CD8-positive, alpha-beta T cell (primary cell): ENCODE measurements at places on chromosomes 3 and 15.

DNA sequence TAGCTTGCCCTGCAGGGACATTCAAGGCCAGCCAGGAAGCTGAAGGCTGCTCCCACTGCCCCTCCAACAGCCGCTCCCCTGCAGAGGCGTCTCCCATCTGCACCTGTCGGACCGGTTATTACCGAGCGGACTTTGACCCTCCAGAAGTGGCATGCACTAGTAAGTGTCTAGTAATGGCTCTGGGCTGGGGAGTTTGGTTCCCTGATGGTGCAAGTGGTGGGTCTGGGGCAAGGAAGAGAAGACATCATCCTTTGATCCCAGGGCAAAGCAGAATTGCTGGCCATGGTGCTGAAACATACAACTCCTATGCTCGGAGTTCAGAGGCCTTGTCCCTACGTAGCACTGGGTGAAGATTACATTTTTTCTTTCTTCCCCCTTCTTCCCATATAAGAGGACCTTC, 311.4 kb downstream of the EPHB1 start:
- no peak for DNase-seq

DNA sequence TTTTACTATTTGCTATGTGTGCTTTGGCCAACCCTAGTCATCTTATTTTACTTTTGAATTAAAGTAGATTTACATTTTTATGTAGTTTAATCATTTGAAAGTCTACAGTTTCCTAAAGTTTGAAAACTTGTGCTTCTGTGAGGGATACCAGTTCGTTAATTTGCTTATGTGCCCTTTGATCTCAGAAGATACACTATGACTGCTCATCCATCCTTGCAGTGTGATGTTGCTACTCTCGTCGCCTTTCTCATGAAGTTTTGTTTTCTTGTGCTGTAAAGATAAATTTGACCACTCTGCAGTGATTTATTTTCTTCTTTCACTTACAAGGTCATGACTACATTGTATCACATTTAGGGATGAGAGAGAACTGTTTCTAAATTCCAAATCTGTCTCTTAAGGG, 16.3 kb downstream of the SNRPN start:
- no peak for DNase-seq

DNA sequence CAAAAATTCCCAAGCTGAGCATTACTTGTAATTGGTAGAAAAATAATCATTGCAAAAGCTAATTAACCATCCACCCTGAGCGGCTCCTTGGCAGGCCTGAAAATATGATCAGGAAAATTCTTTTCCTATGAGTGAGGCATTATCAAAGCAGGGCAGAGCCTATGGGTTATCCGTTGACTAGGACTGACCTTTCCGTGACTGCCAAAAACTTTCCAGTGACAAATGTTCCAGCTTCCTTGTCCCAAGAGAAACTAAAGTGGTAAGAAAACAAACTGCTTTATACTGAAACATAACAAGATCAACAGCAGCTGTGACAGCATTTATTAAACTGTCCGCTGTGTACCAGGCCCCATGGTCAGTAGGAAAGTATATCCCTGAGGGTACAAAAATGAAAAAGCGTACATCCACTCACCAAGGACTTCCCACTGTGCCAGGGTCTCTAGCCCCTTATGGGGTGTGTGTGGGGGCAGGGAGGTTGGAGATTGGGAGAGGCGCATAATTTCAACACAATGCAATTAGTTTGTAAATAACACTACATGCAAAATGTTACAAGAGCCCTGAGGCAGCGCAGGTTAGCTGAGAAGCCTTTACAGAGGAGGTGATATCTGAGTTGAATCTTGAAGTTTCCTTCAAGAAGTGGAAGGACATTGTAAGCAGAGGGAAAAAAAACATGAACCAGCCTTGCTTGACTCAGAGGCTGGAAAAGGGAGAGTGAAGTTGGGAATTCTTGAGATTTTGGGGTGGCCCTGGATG, 8.5 kb downstream of the LIPC start:
- DNase-seq = no peak

GRCh38 chr3:101724329-101725193, at the start of gene CEP97:
TSS of gene CEP97 (plus strand) at chr3:101724614. CDS start at chr3:101724677, 63 bp downstream.
- peak; percentile 77 for DNase-seq

DNA sequence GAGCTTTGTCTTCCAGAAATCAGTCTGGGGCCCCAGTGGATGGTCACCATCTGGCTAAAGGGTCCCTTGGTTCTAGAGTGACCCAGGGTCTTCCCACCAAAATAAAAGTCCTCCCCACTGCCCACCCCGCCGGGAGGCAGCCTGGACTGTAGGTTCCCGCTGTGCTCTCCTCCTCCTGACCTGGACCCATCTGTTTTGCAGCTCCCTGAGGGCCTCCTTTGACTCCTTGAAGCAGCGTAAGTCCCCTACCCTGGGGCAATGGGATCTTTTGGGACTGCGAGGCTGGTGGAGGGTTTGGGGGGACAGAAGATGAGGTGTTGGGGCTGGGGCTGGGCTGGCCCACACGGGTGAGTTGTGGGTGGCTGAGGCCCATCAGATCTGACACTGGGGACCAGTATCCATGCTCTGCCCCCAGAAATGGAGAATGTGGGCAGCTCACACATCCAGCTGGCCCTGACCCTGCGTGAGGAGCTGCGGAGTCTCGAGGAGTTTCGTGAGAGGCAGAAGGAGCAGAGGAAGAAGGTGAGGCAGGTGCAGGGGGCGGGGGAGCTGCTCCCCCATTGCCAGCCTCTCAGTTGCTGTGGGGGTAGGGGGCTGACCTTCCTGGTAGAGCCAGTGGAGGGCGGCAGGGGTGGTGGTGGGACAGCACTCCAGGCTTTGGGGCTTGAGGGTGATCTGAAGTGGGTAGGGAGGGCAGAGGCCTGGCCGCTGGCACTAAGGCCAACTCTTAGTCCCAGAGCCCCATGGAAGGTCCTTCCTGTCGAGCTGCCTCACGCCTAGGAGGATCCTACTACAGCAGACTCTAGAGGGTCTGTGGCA, 30.4 kb downstream of the PSTPIP1 start:
- no peak for DNase-seq

GRCh38 chr3:69368129-69368741, 17.7 kb downstream of the FRMD4B start:
- DNase-seq = peak; percentile 38

GRCh38 chr15:70160267-70160666, 62.5 kb upstream of the TLE3 start:
- DNase-seq = no peak

- no peak for DNase-seq
These were observed 34.9 kb downstream of the PRKCI start for GRCh38 chr3:170257145-170257544.

DNA sequence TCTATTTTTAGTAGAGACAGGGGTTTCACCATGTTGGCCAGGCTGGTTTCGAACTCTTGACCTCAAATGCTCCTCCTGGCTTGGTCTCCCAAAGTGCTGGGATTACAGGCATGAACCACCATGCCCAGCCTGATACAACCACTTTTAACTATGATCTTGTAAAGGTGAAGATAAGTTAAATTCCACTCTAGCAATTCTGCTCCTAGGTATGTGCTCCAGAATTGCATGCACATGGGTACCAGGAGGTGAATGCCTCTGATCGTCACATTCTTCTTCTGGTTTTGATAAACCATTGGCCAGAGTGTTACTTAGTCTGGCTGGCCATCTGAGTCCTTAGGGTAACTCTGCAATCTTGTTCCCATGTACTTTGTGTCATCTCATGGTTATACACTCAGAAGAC, 22.3 kb downstream of the CSPG5 start:
- no peak for DNase-seq

DNA sequence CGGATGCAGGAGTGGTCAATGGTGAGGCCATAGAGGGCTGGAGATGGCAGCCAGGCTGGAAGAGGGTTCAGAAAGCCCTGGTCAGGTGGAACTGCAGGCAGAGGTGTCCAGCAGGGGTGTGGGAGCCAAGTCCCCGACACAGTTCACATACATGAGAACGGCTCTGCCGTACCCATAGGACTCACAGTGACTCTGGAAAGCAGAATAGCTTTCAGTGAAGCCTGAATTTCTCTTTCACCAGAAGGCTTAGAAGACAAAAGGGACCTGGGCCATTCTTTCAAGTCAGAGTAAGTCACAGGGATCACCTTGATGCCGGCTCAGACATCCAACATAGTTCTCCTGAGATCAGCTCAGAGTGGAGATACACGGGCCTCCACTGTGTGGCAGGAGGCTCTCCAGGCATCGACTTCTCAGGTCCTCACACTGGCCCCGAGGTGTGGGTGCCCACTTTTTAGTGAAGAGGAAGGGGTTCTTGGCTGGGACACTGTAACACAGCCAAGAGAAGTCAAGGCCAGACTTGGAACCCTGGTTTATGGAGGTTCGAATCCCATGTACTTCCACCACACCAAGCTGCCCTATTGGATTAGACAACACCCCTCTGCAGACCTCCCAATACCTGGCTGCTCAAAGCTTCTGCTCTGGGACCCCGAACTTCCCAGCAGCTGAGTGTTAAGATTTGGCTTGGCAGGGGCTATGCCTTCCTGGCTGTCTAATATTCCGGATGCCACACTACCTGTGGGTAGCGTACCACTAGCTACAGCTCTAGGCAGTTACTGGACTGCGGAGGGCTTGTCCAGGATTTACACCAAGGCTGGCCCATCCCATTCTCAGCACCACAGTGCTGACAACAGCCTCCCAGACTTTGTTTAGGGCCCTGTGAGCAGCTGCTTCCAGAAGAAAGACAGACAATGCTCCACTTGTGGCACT, 40.4 kb upstream of the RAB6B start:
- DNase-seq = no peak

DNA sequence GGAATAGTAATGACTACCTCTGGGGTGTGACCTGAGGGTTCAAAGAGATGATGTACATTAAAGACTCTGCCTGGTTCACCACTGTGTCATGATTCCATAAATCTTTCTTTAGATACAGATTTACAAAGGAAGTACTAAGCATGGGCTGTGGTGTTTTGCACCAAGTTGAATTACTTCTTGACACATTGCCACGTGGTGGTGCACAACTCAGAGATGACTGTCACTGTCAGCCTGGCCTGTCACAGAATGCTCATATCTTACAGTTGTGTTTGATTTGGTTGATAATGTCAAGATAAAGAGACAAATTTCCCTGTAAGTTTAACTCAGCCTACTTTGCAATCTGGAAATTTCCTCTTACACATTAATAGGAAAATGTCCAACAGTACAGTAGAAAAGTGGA, 3.2 kb downstream of the CTDSPL start:
- no peak for DNase-seq

DNA sequence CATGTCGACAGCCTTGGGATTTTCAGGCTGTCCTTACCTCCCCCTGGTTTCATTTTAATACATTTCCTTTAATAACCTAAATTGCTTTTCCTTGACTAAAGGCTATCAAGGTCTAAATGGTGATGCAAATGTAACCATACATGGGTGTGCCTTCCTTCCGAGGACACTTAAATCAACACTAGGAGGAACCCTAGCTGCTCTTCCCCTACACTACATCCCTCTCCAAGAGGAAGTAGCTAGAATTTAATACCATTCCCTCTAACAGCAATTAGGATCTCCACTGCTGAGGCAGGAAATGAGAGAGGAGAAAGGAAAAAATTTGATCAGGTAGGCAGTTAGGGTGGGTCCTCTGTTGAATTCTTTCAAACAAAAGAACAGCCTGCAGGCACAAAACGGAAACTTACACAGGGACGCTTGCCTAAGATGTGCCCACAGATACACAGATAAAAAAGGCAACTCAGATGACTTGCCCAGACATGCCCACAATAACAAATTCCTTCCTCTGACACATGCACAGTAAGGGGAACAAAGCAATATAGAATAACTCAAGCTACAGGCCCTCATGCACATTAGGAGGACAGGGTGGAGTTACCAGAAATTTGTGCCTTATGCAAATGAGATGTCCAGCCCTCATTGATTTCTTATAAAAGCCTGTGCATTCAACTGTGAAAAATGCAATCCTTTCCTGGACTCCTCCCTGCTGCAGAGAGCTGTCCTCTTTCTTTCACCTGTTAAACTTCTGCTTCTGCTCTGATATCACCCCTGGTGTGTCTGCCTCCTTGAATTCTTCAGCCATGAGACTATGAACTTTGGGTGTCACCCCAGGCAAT, 1024.4 kb upstream of the CADM2 start:
- no peak for DNase-seq

DNA sequence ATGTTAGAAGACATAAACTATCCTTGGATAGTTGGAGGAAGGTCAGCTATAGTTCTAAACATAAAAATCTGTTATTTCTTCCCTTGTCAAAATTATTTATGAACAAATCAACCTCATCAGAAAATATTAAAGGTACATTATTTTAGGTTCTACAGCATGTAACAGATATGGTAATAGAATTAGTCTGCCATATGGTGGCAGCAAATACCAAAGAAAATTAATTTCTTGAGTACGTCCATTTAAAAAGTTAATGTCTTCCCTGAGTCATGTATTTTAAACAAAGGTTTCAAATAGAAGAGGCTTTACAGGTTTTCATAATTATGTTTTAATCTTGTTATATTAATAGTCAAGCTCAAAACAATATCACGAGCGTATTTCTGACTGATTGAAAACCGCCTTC, 17.9 kb upstream of the ANKRD28 start:
- no peak for DNase-seq

GRCh38 chr3:153285982-153286381, 124.0 kb downstream of the RAP2B start:
- no peak for DNase-seq

DNA sequence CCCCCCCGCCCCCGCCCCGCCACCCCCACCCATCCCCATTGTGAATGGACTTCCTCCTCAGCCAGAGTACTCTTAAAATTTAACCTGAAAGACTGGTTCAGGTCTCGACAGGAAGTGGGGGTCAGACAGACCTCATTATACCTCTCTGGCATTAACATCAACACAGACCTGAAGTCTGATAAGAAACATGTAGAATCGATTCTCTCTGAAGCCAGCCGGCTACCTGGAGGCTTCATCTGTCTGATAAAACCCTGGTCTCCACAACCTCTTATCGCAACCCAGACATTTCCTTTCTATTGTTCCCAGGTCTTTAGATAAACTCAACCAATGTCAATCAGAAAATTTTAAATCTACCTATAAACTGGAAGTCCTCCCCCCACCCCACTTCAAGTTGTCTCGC, 42.6 kb downstream of the SLCO2A1 start:
- DNase-seq = no peak

- DNase-seq = no peak
These were observed 23.2 kb upstream of the LAMP3 start for GRCh38 chr3:183185696-183186095.

DNA sequence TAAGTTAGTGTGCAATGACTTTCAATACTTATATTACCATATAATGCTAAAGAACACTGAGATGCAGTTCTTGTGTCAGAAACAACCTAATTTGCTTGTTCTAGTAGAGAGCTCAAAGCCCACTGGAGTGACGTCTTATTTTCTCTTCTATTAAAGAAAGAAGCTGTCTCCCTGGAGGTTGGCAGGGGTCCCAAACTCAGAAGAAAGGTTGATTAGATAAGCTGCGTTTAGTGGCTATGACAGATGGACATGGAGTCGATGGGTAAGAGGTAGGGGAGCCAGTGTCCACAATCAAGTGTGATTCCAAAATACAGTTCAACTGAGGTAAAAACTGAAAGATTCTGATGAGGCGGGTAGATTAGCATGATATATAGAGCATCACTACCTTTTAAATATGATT, 363.6 kb downstream of the NLGN1 start:
- no peak for DNase-seq
